ENCODE measurements at places on chromosomes 11 and 22.

DNA sequence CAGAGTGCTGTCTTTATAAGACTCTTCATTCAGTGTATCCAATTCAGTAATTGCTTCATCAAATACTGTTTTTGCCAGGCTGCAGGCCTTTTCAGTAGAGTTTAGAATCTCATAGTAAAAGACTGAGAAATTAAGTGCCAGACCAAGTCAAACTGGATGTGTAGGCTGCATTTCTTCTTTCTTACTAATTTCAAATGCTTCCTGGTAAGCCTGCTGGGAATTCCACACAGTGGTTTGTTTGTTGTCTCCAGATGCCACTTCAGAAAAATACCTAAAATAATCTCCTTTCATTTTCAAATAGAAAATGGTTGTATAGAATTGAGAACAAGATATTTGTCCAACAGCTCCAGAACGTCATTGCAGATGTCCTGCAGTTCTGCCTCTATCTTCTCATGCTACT, 34.7 kb downstream of the LDHAL6A start:
- no peak for DNase-seq

- DNase-seq, result no peak
Observed at GRCh38 chr11:67572305-67572704, 11.3 kb upstream of the GSTP1 start.

- DNase-seq, result no peak
Observed at GRCh38 chr22:30830907-30831306, 136.2 kb downstream of the OSBP2 start.

GRCh38 chr22:42943981-42944380, 71.0 kb downstream of the PACSIN2 start:
- no peak for DNase-seq

DNA sequence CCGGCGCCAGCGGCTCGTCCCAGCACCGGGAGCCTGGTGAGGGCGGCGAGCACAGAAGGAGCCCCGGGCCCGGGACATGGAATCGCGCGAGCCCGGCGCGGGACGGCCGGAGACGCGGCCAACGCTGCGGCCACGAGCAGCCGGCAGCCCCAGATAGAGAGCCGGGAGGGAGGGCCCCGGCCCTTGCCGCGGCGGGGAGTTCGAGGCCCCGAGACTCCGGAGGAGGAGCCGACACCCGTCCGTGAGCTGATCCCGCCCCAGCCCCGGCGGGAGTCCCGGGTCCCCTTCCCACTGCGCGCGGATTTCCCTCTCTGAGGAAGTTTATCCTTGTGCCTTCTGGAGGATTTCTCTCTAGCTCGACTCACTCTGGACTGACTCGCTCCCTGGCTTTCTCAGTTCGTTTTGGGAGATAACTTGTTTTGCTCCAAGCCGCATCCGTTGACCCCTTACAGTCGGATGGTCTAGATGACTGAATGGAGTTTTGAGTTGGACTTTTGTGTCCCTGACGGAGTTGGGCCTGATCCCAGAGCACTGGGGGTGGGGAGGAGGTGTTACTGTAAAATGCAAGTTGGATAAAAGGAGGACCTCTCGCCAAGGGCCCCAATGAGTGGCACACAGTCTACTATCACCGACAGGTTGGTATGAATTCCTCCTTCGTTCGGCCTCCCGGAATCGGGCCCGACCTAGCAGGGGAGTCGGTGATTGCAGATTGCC, 585 bp downstream of the ARHGEF12 start:
- DNase-seq, result no peak

All from stimulated activated CD4-positive, alpha-beta T cell treated with anti-CD3 and anti-CD28 coated beads, Interleukin-1b, Interleukin-23, amount 100 ng/mL, for 1 hour (primary cell).